ENCODE measurements at places on chromosomes 16 and 17.

- no peak for DNase-seq
Measured at GRCh38 chr17:58484600-58484999, 3.6 kb downstream of the HSF5 start.

DNA sequence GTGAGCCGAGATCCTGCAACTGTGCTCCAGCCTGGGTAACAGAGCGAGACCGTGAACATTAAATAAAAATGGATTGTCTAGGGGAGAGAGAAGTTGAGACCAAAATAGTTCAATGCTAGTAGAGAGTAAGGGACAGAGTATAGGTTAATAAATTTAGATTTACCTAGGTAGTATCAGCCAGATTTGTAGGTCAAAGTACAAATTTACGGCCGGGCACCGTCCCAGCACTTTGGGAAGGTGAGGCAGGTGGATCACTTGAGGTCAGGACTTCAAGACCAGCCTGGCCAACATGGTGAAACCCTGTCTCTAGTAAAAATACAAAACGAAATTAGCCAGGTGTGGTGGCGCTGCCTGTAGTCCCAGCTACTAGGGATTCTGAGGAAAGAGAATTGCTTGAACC is 12.2 kb upstream of the BMERB1 start:
- no peak for DNase-seq

- DNase-seq, result no peak
Measured at GRCh38 chr17:1045456-1045855, 48.5 kb downstream of the TIMM22 start.

DNA sequence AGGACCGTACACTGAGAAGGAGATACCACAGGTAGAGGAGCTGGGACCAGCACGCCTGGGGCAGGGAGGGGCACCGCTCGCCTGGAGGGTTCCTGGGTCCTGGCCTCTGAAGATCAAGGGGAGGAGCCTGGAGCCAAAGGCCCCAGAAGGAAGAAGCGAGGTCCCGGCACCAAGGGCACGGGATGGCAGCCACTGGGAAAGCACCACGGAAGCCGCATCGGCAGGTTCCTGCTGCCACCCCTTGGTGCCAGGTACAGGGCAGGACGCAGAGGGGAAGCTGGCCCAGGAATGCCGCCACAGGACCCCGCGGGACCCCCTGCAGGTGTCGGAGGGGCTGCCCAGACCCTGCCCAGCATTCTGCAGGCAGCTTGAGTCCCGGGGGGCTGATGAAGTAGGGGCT is 42.5 kb upstream of the CBFA2T3 start:
- DNase-seq, result no peak

- no peak for DNase-seq
Measured at GRCh38 chr16:30895627-30896260, 670 bp upstream of the CTF1 start.

GRCh38 chr17:28720247-28720996 is 637 bp downstream of the RPL23A start:
- no peak for DNase-seq

DNA sequence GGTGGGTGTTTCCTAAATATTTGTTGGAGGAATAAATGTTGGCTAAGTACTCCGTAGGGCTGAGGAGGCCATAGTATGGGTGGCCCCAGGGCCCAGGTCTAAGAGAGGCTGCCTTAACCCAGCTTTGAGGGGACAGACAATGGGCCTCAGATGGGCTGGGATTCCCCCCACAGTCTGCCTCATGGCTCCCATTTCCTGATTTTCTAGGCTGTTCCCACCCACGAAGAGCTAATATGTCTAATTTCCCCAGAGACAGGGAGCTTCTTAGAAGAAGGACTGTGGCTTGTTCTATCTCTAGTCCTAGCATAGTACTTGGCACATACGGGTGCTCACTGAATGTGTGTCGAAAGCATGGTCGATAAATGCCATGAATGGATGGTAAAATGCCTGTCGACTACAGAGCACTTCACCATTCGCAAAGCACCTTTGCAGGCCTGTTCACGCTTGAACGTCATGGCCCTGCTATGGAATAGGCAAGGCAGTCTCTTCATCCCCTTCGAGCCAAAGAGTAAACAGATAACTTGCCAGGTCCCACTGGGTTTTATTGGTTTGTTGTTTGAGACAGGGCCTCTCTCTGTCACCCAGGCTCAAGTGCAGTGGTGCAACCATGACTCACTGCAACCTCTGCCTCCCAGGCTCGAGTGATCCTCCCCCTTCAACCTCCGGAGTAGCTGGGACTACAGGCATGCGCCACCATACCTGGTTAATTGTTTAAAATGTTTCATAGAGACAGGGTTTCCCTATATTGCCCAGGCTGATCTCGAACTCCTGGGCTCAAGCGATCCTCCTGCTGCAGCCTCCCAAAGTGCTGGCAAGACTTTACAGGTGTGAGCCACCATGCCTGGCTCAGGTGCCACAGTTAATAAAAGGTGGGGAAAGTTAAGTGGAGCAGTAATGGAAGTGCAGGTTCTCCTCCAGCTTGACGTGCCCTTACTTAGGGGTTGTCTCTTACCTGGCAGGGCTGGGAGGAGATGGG is 9.7 kb downstream of the CHAD start:
- no peak for DNase-seq

- no peak for DNase-seq
Measured at GRCh38 chr16:17032332-17032731, 438.4 kb downstream of the XYLT1 start.

DNA sequence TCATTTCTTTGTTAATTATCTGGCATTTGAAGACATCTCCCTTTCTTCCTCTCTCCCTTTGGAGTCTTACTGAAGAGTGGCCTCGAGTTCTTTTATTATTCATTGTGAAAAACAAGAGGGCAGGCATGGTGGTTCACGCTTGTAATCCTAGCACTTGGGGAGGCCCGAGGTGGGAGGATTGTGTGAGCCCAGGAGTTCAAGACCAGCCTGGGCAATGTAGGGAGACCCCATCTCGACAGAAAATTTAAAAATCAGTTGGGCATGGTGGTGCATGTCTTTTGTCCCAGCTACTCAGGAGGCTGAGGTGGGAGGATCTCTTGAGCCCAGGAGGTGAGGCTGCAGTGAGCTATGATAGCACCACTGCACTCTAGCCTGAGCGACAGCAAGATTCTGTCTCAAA is 20.1 kb downstream of the BPTF start:
- DNase-seq, result no peak

- no peak for DNase-seq
Measured at GRCh38 chr17:66711401-66711800, 123.5 kb upstream of the CACNG5 start.

DNA sequence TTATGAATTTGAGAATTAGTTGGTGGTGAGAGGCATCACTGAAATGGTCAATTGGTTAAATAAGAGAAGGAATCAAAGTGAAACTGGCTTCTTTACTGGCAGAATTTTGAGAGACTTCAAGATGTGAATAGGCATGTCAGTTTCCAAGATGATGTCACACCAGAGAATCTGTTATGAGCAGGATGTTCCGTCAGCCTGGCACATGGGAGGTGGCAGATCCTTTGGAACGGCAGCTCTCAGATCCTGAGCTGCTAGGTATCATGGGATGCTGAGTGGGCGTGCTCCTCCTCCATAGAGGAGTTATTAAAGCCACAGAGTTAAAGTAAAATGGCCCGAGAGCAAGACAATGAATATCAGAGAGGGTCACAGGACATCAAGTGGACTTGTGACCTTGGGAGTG is 444.3 kb upstream of the HSBP1 start:
- DNase-seq, result no peak

DNA sequence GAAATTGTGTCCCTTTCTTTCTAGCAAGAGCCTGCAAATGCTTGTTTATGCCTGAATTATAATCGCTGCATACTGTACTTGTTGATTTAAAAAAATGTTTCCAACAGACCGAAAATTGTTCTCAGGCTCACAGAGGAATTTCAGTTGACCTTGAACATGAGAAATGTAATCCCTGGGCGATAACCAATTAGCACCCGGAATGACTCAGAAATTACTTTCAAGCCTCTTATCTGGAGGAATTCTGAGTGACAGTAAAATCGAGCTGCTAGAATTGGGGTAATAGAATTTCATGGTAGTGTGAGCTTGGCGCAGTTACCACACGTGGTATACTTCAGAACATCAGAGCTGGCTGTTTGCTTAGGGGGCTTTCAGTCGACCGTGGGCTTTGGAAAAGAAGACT is 139.1 kb upstream of the CACNG3 start:
- no peak for DNase-seq

- no peak for DNase-seq
Measured at GRCh38 chr17:57530026-57530425, 215.1 kb downstream of the CCDC182 start.

- peak; percentile 76 for DNase-seq
Measured at GRCh38 chr16:66524601-66525164, 25.2 kb downstream of the TK2 start.

DNA sequence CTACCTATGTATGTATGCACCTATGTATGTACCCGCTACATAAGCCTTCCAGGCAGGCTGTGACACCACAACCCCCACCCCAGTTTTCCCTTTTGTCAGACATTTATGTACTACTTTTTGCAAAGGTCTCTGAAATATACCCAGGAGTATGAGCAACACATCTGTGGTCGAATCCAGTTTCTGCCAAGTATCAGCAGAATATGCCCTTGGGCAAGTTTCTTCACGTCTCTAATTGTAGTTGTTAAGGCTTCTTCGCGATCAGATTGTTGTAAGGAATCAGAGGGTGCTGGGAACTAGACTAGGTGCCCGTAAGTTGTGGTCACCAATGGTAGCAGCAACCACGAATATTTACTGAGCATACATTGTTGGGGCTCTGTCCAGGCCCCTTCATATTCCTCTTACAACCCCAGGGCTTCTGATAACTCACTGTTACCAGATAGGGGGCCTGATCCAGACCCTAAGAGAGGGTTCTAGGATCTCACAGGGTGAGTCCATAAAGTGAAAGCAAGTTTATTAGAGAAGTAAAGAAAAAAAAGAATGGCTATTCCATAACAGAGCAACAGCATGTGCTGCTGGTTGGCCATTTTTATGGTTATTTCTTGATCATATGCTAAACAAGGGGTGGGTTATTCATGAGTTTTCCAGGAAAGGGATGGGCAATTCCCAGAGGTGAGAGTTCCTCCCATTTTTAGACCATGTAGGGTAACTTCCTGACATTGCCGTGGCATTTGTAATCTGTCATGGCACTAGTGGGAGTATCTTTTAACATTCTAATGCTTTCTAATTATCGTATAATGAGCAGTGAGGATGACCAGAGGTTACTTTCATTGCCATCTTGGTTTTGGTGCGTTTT is 16.6 kb downstream of the NUDT7 start:
- DNase-seq, result no peak

- no peak for DNase-seq
Measured at GRCh38 chr16:79876332-79876730, 275.8 kb upstream of the MAF start.

DNA sequence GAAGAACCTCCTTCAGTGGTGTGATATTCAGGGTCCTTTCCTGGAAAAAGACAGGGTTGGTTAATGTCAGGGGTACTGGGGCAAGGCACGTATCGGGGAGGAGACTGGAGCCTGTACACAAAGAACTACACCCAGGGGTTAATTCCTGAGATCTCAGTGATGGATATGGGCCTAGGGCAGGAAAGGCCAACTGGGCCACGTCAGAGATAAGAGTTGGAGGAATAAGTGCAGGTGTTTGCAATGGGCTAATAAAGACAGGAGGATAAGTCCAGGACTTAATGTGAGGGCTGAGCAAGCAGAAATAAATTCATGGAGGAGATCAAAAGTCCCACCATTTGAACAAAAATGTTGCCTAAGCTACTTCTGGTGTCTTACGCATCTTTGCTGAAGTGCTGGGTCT is 10.4 kb upstream of the HERPUD1 start:
- DNase-seq, result no peak

- no peak for DNase-seq
Measured at GRCh38 chr16:2486645-2487516, 12.0 kb downstream of the TBC1D24 start.

DNA sequence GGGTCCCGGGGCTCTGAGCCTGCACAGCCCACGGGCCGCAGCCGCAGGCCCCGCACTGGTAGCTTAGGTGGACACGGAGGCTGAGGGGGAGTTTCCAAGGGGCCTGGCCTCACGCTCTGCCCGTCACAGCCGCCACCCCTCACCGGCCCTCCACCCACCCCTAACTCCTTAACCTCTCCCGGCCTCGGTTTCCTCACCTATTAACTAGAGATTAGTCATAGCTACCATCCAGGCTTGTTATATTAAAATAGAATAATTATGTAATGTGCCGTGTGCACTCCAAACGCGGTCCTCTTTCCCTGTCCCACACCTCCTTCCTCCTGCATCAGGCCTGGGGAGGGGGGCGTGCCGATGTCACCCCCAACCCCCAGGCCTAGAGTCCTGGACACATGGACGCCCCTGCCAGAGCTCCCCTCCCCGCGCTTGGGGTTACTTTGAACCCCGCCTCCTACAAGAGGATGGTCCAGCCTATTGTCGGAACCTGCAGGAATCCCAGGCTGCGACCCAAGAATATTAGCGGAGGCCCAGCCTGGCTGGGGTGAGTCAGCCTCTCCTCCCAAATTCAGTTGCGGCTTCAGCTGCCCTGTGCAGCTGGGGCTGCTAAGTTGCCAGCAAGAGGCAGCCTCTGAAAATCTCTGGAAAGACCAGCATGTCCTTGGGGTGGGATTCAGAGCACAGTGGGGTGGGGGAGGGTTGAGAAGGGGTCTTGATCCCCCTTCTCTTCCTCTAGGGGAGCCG is 17.3 kb downstream of the SOCS3 start:
- no peak for DNase-seq

GRCh38 chr16:79897104-79897452 is 296.5 kb upstream of the MAF start:
- no peak for DNase-seq

DNA sequence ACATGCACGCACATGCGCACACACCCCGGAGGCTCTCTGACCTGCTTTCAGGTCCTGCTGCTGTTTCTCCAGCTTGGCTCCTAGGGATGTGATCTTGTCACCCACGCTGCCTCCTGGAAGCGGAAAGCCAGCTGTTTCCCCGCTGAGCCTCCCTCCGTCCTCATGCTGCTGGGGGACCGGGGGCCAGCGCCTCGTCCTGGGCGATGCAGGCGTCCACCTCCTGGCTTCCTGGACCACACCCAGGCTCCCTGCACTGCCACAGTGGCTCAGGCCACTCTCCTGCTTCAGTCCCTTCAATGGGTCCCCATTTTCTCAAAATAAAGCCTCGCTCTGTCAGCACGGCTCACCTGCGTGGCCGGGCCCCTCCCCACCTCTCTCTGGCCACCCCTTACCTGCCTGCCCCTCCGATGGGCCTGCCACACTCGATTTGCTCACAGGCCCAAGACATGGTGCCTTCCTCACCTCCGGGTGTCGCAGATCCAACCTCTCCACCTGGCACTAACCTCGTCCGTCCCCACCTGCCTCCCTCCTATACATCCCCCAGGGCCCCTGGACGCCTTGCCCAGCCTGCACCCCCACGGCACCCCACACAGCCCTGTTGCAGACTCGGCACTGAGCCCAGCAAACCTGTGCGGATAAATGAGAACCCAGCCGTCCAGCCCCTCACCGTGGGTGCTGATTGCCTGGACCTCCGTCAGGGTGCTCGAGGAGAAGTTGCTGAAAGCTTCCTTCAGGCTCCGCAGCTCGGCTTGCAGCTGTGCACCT is 6.6 kb downstream of the ASGR2 start:
- no peak for DNase-seq

GRCh38 chr17:69819316-69820087 is 255.5 kb upstream of the KCNJ16 start:
- DNase-seq, result no peak

All from globus pallidus (tissue), 1 donor.